ENCODE measurements at places on chromosomes 5 and 9.

DNA sequence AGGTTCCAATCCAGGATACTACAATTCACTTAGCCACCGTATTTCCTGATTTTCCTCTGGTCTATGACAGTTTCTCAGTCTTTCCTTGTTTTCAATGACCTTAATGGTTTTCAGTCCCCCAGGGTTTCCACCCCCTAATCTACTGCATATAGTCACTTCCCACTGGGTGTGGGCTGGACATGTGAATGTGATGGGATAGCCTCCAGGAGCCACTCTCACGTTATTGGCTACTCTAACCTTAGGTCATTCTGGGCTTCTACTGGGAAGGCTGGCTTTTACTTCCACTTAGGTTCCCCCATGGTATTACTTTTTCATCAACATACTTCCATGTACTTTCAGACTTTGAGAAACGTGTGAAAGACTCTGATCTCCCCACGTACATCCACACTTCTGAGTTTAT lies 46.5 kb downstream of the ISOC1 start:
- DNase-seq, result no peak

- no peak for DNase-seq
These were observed 7.8 kb upstream of the RUSC2 start for GRCh38 chr9:35482071-35482470.

GRCh38 chr9:74499111-74499601 lies 2.0 kb downstream of the RORB start:
- no peak for DNase-seq

DNA sequence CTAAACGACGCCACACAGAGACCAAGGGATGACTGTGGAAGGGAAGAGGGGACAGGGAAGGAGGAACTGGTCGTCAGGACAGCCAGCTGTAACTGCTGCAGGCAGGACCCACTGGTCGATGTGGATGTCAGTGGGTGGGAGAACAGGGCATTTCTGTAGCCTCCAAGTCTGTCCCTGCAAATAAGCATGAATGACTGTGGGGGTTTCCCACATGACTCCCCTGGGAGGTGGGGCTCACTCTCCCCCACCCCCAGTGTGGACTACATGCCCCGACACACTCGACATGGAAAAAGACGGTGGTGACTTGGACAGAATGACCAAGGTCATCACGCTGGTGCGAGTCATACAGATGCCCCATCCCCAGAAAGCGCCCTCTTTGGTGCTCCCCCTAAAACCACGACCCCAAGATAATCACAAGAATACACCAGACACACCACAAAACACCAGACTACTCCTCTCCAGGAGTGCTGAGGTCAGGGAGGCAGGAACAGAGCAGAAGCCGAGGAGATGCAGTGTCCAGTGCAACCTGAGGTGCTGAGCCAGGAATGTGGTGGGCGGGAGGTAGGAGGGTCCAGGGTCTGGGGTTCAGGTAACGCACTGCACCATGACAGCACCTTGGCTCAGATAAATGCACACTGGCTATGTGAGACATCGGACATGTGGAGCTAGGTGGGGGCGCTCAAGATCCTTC lies 64.9 kb downstream of the SECISBP2 start:
- DNase-seq, result no peak

DNA sequence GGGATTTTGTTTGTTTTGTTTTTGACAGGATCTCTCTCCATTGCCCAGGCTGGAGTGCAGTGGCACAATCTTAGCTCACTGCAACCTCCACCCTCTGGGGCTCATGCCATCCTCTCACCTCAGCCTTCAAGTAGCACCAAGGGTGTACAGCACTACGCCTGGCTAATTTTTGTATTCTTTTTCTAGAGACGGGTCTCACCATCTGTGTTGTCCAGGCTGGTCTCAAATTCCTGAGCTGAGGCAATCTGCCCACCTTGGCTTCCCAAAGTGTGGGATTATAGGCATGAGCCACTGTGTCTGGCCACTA lies 7.3 kb downstream of the GCNT1 start:
- no peak for DNase-seq

GRCh38 chr9:116342941-116343340 lies 189.3 kb downstream of the PAPPA start:
- DNase-seq, result no peak

GRCh38 chr9:128244091-128244836 lies 31.5 kb downstream of the GOLGA2 start:
- DNase-seq, result no peak

DNA sequence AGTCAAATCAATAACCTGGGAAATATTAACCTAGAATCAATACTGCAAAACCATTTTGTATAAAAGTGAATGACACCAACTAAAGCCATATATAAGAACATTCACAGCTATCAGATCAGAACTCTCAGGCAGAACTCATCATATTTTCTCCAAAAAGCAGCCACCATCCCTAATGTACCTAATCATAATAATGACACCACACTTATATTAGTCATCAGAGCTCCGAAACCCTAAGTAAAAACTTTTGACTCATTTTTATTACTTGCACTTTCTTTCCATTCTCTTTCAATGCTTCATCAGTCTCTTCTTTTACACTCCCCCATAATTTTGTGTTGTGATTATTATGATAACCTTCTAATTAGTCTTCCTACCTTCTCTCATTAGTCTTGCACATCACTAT lies 45.3 kb downstream of the INSL6 start:
- no peak for DNase-seq

GRCh38 chr9:29456940-29457339 lies 1883.7 kb upstream of the C9orf72 start:
- DNase-seq, result peak; percentile 7

- no peak for DNase-seq
These were observed 45.6 kb upstream of the SLC25A51 start for GRCh38 chr9:37949576-37949975.

- no peak for DNase-seq
These were observed 28.4 kb downstream of the TMEM167A start for GRCh38 chr5:83048811-83049210.

GRCh38 chr9:112056996-112057395 lies 118.1 kb downstream of the SUSD1 start:
- no peak for DNase-seq

All from H54 (cell line).